Naive B cell (primary cell): ENCODE measurements at places on chromosomes 7 and 10.
A peak's percentile ranks its signal among the peaks of the same experiment; 100 is the strongest.

- no peak for DNase-seq
These were observed 65.2 kb downstream of the LYZL1 start for GRCh38 chr10:29353887-29354561.

DNA sequence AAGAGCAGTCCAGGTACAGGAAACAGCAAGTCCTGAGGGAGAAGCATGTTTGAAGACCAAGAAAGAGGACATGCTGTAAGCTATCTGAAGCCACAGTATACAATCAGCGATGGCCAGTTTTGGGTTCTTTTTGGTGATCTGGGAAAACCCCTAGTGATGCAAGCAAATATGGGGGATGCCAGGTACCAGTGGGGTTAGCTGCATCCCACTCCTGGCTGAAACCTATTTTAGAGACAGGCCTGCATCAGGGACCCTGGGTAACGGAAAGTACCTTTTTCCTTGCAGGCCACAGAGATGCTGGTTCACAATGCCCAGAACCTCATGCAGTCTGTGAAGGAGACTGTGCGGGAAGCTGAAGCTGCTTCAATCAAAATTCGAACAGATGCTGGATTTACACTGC lies 32.9 kb downstream of the AP3M1 start:
- no peak for DNase-seq

GRCh38 chr7:132577206-132578049 lies 1.2 kb upstream of the PLXNA4 start:
- no peak for DNase-seq

DNA sequence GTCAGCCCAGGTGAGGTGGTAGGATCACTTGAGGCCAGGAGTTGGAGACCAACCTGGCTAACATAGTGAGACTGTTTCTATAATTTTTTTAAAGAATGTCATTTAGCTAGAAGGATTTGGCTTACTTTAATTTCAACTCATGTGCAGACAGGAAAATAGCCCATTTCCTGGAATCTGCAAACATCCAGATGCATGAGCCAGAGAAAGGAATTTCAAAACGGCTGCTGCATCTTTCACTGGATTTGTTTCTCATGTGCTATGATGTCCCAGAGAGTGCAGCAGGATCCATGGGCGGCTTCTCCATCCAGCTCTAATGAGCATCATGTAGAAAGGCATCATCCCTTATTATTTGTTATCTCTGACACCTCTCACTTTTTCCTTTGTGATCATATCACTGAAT lies 149.3 kb downstream of the GALNT17 start:
- DNase-seq, result no peak

GRCh38 chr10:124267231-124267885 lies 151.4 kb downstream of the OAT start:
- no peak for DNase-seq

DNA sequence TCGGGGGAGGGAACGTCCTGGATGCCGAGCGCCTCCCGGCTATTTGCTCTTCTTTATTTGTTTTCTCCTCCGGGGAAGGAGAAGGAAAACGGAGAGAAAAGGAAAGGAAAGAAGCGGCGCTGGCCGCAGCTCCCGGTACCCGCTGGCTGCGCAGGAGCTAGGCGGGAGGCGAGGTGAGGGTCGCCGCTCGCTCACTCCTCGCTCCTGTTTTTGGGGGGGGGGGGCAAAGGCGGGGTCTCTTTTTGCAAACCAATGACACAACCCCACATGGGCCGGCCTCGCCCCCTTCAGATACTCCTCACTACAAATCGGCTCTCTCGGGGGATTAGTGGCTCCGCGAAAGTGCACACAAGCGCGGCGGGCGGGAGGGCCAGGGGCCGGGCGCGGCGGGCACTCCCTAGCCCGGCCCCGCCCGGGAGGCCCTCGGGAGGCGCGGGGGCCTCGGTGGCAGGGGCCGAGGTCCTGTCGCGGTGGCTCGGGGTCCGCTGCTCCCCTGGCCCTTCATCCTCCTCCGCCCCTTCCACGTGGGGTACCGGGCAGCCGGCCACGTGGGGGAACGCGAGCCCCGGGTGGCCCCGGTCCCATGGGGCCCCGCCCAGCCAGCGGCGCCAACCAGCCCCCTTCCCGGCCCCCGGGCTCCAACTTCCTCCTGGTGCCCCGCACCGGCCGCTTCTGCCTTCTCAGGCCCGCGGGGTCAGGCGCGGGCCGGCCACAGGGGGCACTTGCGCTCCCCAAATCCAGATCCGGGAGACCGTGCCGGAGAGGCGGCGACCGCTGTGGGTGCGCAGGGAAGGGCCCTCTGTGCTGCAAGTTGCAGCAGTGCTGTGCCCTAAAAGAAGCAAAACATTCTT lies 718 bp upstream of the CTBP2 start:
- no peak for DNase-seq

DNA sequence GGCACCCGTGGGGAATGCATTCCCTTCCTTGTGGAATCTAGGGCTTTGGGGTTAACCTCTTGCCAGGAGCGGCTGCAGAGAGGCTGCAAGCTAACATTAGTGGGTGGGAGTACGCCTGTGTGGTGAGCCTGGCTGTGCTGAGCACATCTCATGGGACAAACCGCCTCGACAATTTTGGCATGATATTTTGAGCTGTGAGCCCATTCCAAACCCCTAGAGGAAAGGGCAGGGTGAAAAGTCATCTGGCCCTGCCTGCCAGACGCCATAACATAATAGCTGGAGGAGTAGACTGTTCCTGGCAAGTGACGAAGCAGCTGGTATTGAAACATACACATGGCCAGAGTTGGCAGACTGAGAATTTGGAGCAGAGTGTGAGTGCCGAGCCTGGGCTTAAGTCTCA lies 110.0 kb downstream of the TACC2 start:
- DNase-seq, result no peak

DNA sequence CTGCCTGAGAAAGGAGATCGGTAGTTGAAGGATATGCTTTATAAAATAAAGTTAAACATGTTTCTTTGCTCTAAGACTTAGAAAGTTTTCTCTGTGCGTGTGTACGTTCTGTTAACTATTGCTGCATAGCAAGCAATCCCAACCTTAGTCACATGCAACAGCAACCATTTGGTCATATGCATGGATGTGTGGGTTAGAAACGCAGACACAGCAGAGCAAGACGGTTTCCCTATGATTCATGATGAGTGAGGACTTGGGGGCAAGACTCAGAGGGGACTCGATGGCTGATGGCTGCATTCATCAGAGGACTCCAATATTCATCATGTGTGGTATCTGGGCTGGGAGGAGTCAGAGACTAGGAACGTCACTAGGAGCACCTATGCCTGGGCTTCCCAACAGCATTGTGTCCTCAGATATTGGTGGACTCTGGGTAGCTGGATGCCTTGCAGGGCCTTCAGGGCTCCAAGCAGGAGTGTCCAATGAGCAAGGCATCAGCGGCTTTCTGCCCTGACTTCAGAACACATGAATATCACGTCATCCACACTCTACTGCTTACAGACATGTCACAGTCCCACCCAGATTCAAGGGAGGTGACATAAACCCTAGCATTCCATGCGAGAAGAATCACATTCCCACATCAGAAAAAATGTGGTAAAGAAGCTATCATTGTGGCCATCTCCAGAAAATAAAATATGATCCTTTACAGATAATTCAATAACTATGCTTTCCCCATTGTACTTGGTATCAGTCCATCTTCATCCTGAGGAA lies 731.2 kb downstream of the TNS3 start:
- no peak for DNase-seq

- peak; percentile 40 for DNase-seq
These were observed 307.3 kb downstream of the CAMK1D start for GRCh38 chr10:12656518-12657142.

- no peak for DNase-seq
These were observed 97.4 kb upstream of the LRGUK start for GRCh38 chr7:134029743-134030142.

DNA sequence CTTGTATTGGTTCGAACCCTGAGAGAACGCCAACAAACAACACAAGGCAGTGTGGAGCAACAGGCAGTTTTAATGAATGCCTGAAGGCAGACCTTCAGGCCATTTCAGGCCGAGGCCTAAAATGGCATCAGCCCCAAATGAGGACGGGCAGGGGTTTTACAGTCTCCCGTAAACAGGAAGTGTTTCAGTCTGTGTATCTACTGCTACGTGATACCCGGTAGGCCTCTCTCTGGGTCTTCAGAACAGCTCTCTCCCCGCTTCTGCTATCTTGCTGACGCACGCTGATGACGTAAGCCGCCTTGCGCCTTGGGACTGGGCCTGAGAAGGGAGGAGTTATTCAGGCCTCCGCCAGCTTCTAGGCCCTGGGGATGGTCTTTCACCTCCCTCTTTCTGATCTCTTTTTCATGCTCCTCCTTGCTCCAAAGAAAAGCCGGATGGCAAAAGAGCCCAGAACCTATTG lies 67.7 kb downstream of the ST8SIA6 start:
- DNase-seq, result no peak

DNA sequence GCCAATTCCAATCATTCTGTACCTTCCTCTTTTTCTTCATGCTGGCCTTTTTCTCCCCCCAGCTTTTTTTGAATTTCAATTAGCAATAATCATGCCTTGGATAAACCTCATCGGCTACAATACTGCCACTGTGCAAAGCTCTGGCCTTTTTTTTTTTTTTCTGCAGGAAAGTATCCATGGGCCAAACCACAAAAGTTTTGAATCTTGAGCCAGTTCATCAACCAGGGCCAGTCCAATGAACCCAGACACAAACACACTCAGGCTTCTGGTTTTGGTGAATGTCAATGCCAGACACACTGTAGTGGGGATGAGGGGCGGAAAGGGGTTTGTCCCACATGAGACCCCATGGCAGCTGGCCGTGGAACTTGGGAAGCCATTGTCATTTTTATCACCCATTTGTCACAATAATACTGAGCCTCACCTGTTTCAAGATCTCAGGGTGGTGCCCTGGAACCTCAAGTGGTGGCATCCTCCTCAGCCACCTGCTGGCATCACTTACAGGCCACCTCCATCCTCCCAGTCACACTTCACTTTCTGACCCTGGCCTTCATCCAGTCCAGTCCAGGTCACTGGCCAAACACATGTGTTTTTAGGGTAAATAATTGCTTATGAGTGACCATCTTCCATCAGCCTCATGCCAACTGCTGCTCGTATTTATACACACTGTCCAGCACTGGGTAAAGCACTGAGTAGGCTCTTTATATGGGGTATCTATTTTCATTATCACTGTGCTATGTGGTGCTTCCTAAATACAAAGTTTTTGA lies 40.8 kb upstream of the TSPAN33 start:
- no peak for DNase-seq

DNA sequence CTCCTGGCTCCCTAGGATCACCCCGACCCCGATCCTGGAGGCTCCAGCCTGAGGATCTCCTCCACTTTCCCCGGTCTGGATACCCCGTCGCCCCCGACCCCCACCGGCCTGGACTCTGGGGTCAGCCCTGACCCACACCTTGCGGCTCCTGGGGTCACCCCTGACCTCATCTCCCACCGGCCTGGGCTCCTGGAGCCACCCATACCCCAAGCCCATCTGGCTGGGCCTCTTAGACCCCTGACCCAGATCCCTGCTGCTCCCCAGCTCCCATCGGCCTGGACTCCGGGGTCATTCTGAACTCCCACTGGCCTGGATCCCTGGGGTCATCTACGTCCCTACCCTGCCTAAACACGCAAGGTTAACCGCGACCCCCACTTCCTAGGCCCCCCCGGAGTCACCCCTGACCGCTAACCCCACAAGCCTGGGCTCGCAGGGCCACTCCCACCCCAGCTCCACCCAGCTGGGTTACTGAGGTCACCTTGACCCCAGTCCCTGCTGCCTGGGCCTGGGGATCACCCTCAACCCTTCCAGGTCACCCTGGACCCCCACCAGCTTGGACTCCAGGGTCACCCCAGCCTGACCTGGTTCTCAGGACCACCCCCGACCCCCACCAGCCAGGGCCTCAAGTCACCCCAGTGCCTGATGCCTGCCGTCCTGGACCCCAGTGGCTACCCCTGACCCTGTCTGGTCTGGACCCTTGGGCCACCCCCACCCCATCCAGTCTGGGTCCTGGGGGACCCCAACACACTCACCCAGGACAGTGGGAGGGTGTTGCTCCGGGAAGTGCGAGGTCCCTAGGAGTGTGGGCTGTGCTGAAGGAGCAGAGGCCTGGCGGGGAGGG lies 1.2 kb downstream of the FOXK1 start:
- peak; percentile 2 for DNase-seq

DNA sequence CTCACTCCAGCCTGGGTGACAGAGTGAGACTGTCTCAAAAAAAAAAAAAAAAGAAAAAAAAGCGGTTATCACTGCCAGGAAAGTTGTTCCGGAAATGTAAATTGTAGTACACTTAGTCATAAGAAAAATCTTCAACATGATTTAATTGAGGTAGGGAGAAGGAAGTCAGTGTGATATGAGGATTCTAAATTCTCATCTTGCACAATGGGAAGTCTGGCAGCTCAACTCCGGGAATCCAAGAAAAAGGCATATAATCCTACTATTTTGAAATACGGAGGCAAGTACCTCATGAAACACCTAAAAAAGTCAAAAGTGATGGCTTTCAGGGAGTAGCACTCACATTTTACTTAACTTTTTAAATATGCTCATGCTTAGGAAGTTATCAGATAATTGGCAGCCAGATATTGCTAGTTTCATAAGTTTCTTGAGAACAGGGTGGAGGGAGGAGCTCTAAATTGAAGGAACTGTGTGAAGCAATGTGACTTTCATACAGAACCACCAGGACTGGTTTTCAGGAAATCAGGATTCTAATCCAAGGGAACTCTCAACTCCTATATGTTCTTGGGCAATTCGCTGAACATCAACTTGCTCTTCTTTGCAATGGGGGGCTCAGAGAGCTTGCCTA lies 2.7 kb upstream of the C7orf25 start:
- DNase-seq, result no peak

DNA sequence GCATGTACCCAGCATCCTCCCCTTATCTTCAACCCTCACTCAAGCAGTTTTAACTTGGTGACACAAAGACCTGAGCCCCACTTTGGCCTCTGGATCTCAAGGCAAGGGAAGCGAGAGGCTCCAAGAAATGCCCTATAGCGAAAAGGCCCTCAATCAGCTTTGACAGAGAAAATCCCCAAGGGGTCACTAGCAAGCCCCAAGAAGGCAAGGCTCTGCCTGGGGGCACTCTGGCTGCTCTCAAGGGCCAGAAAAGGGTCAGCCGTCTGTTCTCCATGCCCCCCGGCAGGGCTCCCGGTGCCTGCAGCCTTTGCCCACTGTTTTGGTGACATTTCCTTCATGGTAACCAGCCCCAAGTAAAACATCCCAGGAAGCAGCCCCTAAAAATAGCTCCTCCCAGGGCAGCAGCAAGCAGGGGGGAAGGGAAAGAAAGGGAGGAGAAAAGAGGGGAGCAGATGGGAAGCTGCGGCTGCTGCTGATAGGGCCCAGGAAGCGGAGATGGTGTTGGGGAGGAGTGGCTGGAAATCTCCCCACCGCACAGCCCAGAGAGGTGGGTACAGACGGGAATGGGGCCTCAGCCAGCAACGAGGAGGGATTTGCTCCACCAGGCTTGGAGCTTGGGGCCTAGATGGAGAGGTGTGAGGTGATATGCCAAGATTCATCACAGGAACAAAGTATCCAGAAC lies 7.1 kb downstream of the CAMK2G start:
- no peak for DNase-seq

GRCh38 chr10:9792181-9792580 lies 1225.5 kb upstream of the CELF2 start:
- no peak for DNase-seq

GRCh38 chr10:118307220-118307619 lies 34.9 kb downstream of the FAM204A start:
- no peak for DNase-seq

GRCh38 chr10:43044961-43045621 lies 31.8 kb upstream of the RET start:
- DNase-seq, result no peak
